AG04449 (cell line): ENCODE measurements at places on chromosomes 16 and 17.
A peak's percentile ranks its signal among the peaks of the same experiment; 100 is the strongest.

DNA sequence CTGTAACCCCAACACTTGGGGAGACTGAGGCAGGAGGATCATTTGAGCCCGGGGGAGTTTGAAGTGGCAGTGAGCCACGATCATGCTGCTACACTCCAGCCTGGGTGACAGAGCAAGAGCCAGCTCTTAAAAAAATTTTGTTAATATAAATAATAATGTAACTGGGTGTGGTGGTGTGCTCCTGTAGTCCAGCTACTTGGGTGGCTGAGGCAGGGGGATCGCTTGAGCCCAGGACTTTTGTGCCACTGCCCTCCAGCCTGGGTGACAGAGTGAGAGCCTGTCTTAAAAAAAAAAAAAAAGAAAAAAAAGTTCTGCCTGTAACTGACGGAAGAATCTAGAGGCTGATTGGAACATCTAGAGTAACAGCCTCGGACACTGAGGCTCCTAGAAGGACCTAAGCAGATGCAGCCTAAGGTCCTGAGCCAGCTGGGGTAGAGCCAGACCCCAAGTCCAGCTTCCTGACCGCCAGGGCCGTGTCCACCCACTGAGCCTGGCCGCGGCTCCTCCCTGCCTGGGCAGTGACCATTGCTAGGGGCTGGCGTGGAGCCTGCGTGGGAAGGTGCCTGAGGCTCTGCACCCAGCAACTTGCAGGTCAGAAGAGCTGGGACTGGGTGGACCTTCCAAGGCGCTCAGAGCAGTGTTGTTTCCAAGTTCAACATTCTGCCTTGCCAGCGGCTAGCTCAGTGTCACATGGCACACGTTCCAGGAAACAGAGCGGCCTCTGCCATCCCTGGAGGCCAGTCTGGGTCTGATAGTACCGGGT lies 209.4 kb upstream of the CIBAR2 start:
- DNase-seq = no peak

DNA sequence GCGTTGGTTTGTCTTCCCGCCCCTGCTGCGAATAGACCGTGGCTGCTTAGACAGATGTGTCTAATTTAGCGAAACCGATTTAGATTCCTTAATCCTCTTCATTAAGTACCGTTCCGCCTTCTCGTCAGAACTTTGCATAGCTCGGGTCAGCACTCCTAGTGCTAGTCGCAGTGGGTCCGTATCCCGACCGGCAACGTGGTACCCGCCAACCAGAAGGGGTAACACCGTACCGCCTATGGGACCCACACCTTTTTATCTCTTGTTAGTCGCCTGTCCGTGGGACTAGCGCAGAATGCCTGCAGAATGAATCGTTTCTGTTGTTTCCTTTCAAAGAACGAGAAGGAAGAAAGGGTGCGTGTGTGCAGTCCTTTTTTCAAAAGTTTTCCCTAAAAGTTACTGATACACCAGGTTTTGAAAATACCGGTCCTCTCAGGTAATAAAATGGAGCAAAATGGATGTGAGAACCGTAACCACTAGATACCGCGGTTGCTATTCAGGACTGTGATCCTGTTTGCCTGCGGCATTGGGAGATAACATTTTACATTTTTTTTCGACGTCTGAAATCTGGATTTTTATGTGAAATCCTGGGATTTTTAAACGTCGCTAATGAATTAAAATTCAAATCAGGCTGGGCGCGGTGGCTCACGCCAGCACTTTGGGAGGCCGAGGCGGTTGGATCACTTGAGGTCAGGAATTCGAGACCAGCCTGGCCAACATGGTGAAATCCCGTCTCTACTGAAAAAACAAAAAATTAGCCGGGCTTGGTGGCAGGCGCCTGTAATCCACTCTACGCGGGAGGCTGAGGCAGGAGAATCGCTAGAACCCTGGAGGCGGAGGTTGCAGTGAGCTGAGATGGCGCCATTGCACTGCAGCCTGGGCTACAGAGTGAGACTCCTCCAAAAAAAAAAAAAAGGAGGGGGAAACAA lies 998 bp upstream of the SRSF1 start:
- DNase-seq = no peak

GRCh38 chr16:57579361-57579665 lies 36.9 kb downstream of the ADGRG5 start:
- DNase-seq = no peak

DNA sequence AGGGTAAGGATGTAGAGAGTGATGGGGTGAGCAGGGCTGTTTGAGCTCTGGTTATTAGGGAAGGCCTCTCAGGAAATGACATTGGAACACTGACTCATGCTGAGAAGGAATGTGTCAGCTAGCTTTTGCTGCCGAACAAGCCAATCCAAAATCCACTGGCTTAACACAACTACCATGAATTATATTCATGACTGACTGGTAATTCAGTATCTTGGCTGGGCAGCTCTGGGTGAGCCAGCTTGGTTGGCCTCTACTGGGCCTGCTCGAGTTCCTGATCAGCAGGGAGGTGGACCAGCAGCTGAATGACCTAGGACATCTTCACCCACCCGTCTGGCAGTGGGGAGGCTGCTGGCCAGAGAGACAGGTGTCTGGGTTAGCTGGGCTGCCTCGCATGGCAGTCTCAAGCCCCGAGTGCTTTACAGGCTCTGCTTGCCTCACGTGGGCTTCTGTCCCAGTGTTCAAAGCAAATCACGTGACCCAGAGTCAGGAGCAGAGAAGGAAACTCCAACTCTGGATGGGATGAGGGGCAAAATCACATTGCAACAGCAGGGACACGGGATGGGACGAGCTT lies 209.4 kb downstream of the KATNIP start:
- peak; percentile 16 for DNase-seq

GRCh38 chr17:73703192-73703591 lies 58.9 kb upstream of the SDK2 start:
- no peak for DNase-seq

DNA sequence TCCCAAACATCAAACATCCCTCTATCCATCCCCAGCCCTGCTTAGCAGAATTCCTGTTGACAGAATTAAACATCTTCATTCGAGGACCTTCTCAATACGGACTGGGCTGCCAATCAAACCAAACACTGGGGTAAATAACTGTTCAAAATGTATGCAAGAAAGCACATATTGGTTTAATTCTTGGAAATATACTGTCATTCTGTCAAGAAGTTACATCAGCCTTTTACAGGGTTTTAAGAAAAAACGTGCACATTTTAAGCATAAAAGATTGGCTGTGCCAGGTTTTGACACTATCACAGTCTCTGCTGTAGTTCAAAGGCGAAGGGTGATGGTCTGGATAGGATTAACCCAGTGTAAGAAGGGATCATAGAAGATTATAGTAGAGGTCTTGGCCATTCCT lies 25.1 kb upstream of the CCNF start:
- no peak for DNase-seq

- DNase-seq = no peak
Observed at GRCh38 chr16:2042171-2042985, 5.3 kb downstream of the NTHL1 start.

- no peak for DNase-seq
Observed at GRCh38 chr17:78253946-78254672, 22.7 kb downstream of the TMEM235 start.

DNA sequence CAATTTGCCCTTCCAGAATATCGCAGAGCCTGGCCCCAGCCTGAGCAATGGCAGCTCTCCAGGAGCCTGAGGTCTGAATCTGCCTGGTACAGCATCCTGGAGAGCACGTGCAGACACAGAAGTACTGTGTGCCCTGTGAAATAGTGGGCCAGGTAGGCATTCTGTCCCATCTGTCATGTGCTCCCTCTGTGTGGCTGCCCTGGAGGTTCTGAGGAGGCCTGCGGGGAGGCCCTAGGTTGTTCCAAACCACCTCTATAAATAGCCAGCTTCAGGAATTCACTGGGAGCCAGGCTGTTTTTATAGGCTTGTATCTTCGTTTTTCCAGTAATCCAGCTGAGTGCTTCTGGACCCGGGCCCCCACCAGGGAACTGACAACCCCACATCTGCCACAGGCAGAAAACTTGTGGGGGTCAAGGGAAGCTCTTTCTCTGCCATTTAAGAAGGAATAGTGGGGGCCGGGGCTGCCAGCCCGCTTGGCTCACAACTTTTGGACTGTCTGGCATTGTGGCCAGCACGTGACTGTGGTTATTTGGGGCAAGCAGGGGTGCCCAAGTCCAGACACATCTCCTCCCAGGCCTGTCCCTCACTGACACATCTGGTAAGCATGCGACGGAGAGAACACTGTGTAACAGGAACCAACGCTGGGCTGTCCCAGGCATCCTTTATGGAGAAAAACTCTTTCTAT lies 356.3 kb upstream of the TNRC6C start:
- DNase-seq = peak; percentile 26

GRCh38 chr17:1123921-1124715 lies 55.7 kb downstream of the ABR start:
- no peak for DNase-seq

DNA sequence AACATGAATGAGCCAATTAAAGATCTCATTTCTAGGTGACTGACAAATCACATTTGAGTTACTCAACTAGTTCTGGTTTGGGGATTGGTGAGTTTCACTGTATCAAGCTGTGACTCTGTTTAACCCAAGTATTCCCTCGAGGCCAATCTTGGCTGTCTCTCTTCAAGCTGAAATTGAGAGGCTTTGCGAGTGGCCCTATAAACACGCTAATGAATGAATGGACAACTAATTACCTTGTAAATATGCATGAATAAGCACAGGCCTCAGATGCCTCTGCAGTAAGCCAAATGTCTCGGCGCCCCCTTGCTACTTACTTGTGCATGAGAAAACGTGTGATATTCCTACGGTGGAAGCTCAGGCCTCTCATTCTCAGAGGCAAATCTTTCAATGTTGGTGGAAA lies 450.3 kb upstream of the PSMD7 start:
- DNase-seq = no peak

GRCh38 chr17:79162012-79162963 lies 87.7 kb downstream of the ENGASE start:
- DNase-seq = no peak

GRCh38 chr17:75637551-75637950 lies 4.3 kb downstream of the SMIM5 start:
- DNase-seq = no peak

DNA sequence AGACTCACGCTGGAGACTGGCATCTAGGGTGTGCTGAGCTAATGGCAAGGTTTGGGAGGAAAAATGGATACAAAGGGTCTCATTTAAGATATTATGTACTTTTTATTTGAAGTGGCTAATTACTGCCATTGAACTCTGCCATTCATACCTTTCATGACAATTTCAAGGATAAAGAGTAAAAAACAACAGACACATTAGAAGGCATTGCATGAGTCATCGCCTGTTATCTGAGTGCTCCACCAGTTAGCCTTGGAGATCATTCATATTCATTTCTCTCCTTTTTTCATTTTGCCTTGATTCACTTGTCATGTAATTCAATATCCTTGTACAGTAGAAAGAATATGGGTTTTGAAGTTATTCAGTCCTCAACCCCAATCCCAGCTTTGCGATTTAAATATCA lies 109.5 kb downstream of the CDH8 start:
- DNase-seq = no peak

DNA sequence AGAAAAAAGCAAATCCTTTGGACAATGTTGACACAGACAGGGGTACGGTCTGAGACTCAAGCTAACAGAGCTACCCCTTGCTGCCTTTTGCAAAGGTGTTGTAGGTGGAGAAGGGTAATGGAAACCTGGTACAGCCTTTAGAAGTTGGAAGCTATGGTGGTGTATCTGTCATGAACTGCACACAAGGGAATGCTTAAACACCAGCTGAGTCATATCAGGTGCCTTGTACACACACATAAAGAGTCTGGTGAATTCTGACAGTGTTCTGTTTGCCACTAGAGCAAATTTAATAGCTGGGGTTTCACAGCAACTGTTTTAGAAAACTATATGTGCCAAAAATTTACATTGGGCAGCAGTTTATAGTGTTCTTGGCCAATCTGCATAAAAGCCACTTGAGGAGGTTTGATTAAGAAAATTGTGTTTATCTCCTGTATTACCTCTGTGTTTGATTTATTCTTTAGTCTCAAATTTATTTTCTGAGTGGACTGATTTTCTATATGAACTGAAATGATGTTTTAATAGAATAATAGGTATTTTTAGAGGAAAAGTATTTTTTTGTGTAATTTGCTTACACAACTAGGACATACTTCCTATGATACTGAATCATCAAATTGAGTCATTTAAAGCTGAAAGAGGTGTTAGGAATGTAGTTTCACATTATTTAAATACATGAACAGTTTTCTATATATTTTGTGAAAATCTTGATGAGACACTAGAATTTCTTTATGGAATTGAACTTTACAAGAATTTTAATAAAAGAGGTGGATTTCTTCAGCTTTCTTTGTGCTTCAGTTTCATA lies 136.9 kb downstream of the MAP2K6 start:
- DNase-seq = no peak

DNA sequence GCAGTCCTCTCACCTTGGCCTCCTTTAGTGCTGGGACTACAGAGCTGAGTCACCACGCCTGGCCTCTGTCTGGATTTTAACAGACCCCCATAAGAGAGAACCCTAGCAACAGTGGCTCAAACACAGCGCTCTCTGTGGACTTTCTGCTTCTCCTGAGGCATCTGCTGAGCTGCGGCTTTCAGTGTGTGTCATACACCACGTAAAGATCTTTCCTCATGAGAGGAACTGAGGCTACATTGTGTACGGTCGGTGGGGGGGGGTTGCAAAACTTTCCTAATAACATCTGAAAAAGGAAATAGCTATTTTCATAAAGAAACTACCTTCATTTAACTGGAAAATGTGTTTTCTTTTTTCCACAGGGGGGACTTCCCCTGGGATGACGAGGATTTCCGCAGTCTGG lies 32.9 kb downstream of the DEF8 start:
- DNase-seq = no peak

DNA sequence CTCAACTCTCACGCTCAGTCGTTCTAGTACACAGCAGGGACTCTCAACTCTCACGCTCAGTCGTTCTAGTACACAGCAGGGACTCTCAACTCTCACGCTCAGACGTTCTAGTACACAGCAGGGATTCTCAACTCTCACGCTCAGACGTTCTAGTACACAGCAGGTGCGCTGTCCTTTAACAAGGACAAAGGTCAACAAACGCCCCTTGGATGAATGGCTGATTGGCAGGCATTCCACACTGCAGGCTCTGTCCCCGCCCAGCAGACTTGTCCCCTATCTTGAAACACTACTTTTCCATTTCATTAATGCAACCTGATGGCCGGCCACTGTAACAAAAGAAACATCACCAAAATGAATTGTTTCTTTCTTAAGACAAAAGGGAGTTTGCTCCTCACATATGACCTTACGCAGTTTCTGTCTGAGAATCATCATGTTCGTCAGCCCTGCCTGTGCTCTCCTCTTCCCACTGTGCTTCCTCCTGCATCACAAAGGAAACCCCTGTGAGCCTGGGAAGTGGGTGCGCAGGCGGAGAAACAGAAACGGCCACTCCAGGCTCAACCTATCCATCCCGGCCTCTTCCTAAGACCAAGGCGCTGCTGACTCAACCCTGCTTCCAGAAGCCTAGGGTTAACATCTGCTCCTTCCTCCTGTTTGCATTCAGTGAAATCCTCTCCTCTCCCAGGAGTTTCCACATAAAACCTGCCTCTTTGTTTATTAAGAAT lies 59.8 kb downstream of the ANKRD11 start:
- no peak for DNase-seq

GRCh38 chr16:2686912-2687507 lies 4.7 kb downstream of the KCTD5 start:
- no peak for DNase-seq

DNA sequence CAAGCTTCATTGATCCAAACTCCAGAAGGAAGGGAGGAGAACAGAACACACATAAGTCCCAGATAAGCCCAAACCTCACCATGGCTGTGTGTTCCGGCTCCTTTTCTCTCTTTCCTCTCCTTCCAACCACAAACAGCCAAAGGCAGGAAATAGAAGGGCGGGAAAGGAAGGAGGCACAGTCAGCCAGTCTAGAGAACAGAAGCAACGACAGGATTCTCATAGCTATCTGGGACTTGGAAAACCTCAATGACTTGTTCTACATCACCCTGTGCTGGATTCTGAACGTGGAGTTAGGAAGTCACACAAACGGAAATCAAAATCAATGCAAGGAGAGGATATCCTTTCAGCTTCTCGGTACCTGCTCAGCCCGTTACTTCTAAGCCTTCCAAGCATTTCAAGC lies 9.0 kb downstream of the CRK start:
- DNase-seq = no peak
